ENCODE measurements at places on chromosomes 11 and 22.
A peak's percentile ranks its signal among the peaks of the same experiment; 100 is the strongest.

- DNase-seq = peak; percentile 11
Measured at GRCh38 chr11:66183494-66184048, 84.9 kb upstream of the RAB1B start.

DNA sequence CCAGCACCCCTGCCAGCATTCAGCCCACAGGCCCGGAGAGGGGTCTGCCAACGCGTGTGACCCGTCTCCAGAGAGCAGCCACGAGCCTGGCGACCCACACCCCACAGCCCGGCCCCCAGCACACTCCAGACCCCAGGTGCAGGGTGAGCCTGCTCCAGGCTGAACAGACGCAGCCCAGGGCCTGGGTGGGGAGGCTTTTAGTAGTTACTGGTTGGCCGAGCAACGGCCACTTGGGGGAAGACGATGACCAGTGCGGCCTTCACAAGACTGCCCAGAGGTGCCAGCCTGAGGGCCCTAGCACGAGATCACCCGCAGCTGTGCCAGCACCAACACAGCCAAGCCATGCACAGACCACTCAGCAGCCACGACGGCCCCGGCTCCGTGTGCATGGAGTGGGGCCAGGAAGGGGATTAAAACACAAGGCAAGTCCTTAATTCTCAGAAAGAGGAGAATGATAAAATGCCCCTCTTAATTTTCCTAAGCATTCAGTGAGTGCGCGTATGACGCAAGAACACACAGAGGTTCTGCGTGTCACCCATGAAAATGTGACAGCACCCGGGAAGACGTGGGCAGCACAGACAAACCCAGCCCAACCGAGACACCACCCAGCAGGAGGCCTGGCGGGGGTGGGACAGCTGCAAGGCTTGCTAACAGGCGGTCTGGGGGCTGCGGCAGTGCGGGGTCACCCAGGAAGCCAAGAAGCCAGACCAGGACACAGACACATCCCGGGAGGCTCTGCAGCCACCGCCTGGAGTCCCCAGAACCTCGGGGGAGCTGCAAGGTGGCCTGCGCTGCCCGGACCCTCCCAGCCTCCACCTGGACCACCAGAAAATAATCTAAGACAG is 47.6 kb downstream of the BRD1 start:
- no peak for DNase-seq

GRCh38 chr11:1308743-1309497 is 512 bp downstream of the TOLLIP start:
- DNase-seq = no peak

DNA sequence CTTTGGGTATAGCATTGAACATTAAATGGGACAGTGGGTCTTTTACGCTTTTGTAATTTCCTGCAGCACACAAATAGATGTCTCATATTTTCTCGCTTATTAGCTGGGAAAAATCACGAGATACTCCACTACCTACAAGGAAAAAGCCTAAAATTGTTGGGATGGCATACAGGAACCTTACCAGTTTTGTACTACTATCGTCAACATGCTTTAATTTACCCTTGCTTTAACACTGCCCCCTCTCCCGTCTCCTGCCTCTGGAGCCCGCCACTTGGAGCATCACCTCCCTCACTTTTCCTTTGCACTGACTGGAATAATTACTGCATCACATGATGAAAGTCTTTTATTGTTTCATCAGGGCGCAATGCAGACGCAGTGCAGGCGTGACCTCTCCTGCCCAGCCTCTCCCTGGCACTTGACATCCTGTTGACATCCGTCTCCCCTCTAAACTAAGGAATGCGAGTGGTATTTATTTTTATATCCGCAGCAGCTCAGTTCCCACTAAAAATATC is 1.0 kb upstream of the FNBP4 start:
- peak; percentile 85 for DNase-seq

- DNase-seq = no peak
Measured at GRCh38 chr11:22556381-22556780, 69.2 kb downstream of the FANCF start.

DNA sequence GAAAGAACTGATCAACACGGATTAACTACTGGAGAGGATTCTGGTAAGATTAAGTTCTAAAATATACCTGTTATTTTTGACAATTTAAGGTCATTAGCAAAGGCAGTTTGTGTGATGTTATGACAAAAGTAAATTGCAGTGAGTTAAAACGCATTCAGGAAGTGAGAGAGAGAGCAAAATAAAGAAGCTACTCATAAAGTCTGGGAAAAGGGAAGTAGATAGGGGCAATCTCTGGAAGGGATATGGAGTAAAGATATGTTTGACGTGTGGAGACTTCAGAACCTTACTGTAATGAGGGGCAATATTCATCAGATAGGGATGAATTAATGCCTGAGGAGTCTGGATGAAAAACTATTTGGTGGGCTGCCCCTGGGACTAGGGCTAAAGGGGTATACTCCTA is 16.8 kb downstream of the OR56B4 start:
- DNase-seq = no peak

DNA sequence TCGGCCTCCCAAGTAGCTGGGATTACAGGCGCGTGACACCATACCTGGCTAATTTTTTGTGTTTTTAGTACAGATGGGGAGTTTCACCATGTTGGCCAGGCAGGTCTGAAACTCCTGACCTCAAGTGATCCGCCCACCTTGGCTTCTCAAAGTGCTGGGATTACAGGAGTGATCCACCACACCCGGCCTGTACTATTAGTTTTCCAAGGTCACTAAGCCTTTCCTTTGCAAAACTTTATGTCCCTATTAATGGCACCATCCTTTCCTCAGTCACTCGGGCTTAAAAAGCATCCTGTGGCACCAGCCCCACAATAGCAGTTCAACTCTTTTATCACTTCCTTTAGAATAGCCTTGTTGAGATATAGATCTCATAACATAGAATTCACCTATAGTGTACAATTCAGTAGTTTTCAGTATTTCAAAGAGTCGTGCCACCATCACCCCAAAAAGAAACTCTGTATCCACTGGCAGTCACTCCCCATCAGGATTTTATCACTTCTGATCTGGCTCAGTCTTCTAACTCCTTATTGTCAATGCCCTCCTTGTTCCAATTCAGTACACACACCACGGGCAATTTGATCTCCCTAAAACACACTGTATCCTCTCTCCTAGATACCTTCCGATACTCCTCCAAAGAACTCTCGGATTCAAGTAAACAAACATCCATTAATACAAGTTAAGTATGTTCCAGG is 921 bp upstream of the BCL2L13 start:
- no peak for DNase-seq

DNA sequence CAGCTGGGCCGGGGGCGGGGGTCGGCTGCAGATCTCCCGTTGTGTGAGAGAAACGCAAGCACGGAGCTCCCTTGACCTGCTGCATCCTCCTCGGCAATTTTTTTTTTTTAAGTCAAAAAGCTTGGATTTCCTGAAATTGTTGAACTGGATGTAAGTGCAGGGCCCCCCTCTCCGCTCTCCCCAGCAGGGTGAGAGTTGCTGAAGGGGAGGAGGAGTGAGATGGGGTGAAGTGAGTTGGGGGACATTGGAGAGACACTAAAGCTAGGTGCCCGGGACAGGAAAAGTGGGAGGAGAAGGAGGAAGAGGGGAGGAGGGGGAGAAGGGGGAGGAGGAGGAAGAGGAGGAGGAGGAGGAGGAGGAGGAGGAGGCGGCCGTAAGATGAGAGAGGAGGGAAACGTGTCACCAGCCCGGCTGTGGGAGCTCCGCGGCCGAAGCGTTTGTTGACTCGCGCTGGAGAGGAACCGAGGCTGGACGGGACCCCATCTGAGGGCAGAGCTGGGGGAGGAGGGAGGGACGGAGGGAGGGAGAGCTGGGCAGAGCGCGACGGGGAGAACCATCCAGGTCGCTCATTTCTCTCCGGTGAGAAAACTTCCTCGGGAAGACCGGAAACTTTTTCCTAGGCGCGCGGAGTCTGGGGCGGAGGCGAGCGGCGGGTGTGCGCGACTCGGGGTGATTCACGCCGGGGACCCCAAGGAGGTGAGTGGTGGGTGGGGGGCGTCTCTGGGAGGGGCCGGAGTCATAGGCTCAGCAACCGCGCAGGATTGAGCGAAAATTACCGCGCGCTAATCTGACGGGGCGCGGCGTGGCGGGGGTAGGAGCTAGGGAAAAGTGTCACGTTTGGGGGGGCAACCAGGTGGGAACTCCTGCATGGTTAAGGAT is 80.2 kb downstream of the PRR5L start:
- no peak for DNase-seq

DNA sequence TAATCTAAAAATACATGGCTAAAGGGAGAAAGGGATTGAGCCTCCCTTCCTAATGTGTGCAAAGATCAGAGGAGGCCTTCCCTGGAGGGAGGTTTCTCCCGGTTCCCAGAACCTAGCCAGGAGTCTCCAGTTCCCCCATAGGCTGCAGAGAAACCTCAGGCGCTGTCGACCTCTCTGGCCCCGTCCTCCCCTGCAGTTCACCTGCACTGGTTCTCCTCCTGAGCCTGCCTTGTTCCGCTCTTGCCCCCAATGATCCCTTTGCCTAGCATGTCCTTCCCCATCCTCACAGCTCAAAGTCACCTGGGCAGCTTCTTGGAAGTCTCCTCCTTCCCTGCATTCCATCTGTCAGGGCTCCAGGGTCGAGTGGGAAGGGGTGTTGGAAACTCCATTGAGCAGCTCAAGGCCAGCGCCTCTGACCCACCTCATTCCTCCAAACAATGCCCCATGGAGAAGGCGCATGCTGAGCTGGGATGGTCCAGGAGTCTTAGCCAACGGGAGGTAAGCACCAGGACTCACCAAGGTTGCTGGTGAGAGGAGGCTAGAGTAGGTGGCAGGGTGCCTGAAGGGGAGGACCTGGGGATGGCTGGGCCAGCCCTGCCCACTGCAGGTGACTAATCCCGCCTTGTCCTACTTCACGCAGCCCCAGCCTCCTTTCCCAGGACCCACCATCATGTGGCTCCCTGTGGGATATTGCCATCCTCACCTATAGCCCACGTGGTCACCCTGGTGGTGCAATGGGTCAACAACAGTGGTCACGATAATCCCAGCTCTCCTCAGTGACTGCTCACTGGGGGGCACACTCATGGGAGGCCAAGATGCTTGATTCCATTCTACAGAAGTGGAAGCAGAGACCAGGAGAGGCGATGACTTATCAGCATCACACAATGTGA is 15.4 kb downstream of the RSPH14 start:
- DNase-seq = no peak

GRCh38 chr22:23457380-23457985 is 122.6 kb downstream of the IGLL1 start:
- DNase-seq = no peak

GRCh38 chr22:20430720-20431510 is 6.7 kb downstream of the SCARF2 start:
- DNase-seq = peak; percentile 54

DNA sequence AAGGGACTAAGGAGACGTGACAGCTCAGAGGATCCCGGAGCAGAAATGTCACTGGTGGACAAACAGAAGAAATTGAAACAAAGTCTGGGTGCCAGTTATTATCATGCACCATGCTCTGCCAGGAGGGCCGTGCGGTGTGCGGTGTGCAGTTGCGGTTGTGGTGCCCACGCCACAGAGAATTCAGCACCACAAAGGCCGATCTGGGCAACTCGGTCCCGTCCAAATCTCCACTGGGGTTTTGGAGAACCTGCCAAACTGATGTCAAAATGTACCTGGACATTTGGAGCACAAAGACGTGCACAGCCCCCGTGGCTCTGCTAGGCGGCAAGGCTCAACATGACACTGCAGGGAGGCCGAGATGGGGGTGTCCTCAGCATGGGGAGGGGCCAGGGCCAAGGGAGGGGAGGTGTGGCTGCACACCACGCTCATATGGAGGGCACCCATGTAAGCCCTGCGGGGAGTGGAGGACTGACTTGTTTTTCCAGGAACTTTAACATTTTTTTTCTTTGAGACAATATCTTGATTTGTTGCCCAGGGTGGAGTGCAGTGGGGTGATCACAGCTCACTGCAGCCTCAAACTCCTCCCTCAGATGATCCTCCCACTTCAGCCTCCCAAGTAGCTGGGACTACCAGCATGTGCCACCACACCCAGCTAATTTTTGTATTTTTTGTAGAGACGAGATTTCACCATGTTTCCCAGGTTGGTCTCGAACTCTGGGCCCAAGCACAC is 39.4 kb downstream of the GNB1L start:
- no peak for DNase-seq

DNA sequence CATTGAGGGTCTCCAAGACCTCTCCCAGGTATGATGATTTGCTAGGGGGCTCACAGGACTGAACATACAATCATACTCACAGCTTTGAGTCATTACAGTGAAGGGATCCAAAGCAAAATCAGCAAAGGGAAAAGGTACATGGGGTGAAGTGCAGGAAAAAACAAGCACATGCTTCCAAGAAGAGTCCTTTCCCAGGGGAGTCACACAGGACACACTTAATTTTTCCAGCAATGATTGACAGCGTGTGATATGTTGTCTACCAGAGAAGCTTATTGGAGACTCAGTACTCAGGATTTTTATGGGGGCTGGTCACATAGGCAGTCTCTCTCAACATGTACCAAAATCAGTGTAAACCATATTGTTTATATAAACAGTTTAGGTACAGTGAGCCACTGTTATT is 25.3 kb downstream of the CUL5 start:
- DNase-seq = no peak

DNA sequence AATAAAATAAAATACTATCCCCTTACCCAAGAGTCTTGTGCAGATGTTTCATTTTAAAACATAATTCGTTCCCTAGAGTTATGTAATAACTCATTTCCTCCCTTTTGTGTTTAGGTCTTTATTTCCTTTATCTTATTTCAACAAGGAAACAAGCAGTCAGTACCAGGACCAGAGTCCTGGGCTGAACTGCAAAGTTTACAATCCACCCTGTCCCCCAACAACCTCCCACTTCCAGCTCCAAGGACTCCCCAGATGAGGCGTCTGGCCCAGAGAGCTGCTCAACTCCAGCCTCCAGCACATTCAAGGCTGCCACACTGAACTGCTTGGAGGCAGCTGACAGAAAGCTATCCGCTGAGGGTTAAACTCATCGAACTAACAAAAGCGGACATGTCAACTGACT is 4.5 kb downstream of the POLDIP3 start:
- no peak for DNase-seq

DNA sequence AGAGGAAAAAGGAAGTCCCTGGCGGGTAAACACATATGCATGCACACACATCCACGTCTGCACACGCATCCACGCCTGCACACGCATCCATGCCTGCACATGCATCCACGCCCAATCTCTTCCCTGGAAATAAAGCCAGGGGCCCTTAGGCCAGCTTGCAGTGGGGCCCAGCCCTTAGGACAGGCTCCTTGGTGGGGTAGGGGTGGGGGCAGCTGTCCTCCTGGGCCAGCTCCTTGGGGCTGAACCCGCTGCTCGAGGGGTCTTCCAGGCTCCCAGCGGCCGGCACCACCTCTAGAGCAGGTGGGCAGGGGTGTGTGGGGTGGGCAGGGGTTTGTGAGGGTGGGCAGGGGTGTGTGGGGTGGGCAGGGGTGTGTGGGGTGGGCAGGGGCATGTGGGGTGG is 1.9 kb downstream of the C11orf21 start:
- no peak for DNase-seq

Data from thyroid gland (tissue), 4 donors.